ENCODE measurements at places on chromosomes 4 and X.

- DNase-seq, result no peak
Observed at GRCh38 chrX:70386235-70386634, 36.9 kb upstream of the GDPD2 start.

GRCh38 chrX:43717161-43717560, 61.1 kb downstream of the MAOA start:
- no peak for DNase-seq

DNA sequence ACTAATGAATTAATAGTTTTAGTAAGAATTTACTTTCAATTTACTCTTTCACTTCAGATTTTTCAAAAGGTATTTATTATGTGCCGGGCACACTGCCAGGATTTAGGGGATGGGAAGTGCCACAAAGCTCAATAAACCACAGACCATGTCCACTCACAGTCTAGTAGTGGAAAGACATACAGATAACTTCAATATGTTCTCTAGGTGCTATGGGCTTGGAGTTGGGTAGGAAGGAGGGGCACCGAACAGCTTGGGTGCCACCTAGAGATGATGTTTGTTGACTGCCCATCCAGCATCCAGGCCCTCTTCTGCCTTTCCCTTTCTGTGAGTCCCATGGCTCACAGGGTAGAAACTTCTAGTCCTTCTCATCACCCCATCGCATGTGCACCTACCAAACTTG, 17.8 kb downstream of the MFAP3L start:
- DNase-seq, result no peak

GRCh38 chr4:108276690-108277089, 108.0 kb upstream of the LEF1 start:
- no peak for DNase-seq

- DNase-seq, result no peak
Observed at GRCh38 chr4:159543831-159544230, 441.0 kb downstream of the RAPGEF2 start.

DNA sequence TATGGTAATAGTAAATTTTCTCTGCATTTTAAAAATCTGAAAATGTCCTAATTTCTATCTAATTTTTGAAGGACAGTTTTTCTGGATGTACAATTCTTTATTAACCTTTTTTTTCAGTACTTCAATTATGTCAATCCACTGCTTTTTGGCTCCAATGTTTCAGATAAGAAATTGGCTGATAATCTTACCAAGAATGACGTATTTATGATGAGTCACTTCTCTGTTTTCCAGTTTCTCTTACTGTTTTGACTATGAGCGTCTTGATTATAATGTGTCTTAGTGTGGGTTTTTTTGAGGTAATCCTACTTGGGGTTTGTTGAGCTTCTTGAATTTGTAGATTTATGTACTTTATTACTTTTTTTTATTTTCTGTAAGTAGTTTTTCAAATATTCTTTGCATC, 47.2 kb downstream of the UGT2B11 start:
- DNase-seq, result no peak

DNA sequence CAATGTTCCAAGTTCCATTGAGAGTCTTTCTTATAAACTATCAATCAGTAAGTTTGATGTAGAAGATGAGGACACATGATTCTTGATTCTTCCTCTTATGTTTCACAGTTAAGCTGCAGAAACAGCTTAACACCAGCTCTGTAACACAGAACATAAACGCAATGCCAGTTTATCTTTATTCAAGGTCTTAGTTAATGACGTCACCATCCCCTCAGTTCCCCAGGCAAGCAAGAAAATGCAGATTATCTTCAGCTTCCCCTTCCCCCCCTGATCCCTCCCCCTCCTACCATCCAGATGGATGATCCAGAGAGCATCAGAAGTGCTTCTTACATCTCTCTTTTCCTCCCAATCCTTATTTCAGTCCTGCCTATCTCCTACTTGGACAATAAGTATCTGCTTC, 4.4 kb upstream of the SH3RF1 start:
- no peak for DNase-seq

DNA sequence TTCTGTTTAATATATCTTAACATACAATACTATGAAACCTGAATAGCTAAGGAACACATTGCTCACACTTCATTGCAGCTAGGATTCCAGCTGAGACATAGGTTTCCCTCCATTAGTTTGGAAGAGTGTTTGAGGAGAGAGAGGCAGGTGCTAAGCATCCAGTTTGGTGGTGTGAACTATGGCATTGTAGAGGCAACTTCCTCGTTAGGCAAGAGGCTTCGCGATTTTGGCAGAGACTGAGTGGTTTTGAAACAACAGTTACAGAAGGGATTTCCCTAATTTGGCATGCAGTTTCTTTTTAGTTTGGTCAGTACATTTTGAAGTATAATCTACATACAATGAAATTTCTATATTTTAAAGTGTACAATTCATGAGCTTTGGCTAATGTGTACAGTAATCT, 117.1 kb upstream of the BMP3 start:
- DNase-seq, result no peak

DNA sequence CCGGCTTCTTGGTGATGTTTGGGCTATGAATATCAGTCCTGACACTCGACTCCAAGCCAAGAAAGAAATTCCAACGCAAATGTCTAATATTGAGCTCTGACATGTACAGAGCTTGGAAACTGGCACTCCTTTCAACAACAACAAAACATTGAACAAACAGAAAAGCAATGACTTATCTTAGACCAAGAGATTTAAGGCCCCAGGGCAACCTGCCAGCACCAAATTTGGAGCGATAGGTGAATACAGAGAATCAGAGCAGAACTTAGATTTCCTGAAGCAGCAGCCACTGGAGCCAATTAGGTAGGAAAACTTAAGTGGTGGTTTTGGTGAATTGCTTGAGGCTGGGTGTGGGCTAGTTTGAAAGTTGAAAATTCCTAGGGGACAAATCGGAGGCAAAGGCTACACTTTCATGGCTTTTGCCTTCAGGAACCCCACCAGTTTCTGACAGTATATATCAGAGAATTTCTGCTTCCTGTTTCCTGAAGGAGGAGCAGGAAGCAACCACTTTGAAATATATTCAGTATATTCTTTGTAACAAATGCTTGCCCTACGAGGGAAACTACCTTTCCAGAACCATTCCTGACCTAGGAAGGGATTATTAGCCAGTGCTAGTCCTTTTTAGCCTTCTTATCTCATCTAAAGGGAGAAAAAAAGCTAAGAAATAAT, 10.1 kb upstream of the FMR1 start:
- no peak for DNase-seq

DNA sequence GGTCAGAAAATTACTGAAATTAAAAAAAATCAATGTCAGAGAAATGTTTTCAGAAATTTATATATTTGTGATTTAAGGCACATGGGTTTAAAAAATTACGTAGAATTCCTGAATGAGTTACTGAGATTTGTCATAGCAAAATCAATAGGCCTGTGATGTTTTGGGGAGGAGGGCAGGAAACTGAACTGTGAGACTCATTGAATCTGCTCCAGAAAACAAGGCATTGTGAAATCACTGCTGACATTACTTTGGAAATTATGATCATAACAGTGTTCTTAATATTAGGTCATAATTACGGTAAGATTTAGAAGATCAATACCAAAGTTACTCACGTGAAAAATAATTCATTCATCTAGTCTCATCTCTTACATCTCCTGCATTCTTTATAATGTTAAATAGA, 5.3 kb downstream of the FGF5 start:
- no peak for DNase-seq

DNA sequence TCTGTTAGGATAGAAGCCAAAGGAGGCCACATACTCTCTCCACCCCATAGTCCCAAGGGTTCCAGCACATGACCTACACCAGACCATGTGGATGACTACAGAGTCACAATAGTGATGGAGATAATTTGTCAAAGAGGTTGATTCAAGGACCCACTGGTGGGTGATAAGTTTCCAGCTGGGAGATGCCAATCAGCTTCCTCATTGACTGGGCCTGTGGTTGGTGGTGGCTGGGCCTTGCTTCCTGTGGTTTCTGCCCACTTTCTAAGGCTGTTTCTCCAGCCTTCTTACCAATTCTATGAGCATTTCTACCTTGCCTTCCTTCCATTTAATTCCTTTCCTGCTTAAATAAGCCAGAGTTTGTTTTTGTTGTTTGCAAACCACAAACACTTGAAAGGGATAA, 95.5 kb upstream of the CPEB2 start:
- DNase-seq, result no peak

GRCh38 chr4:52110171-52110570, 59.1 kb downstream of the SPATA18 start:
- DNase-seq, result no peak

DNA sequence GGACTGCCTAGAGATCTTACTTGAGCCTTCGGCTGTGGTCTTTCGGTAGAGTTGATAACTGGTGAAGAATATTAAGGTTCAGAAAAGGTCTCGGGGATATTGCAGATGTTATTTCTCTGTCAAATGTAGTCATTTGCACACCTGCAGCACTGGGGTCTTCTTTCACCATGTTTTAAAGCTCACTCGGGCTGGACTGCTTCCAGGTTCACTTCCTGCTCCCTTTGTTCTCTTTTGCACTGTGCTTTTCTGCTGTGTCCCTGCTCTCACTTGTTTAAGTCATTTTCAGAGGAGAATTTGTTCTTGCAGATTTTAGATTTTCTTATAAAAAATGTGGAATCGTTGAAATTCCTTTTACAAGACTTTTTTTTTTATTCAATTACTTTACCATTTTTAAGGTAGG, 68.5 kb downstream of the BMPR1B start:
- no peak for DNase-seq

DNA sequence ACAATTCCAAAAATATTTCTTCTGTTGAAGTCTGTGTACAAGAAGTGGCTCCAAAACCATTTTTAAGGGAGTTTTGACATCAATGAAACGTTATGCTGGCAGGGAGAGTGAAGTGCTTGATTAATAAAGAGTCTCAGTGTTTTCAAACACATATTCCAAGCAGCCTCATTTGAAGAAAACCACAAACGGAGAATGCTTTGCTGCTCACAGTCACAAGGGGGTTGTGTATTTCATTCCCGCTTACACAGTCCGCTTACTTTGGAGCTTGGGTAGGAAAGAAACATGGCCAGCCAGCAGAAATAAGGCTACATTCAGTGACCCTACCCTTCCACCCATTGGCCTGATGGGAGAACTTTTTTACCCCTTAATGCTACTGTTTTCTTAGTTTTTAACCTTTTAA, 586.2 kb downstream of the RAB28 start:
- DNase-seq, result no peak

GRCh38 chr4:114727461-114727860, 128.9 kb downstream of the UGT8 start:
- no peak for DNase-seq

DNA sequence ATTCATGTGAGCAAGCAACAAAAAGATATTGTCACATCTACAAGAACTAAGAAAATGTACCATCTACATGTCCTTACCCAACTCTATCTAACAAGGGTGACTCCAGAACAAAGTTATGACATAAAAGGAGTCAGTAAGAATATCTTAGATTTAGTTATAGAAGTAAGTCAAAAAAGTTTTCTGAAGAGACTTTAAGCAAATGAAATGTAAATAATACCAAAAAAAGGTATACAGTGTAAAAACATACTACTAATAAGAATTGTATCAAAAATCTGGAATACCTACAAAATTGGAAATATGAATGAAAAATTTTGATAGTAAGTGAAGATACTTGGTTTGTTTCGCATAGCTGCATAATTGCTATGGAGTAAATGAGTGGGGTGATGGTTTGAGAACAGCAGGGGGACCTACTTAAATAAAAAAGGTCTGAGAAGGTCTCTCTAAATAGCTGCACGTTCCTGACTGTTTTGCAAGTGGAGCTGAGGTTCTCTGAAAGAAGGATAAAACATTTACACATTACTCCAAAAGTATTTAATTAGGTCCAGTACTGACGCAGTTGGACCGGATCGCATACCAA, 51.0 kb upstream of the ENPP6 start:
- no peak for DNase-seq

GRCh38 chr4:13912436-13912925, 285.0 kb upstream of the BOD1L1 start:
- no peak for DNase-seq

- DNase-seq, result no peak
Observed at GRCh38 chrX:151563449-151563848, at the start of gene PASD1. TSS of gene PASD1 (plus strand) at chrX:151563675. CDS start at chrX:151601554, 37,879 bp downstream.

GRCh38 chrX:53768451-53768850, 81.9 kb upstream of the HUWE1 start:
- DNase-seq, result no peak

DNA sequence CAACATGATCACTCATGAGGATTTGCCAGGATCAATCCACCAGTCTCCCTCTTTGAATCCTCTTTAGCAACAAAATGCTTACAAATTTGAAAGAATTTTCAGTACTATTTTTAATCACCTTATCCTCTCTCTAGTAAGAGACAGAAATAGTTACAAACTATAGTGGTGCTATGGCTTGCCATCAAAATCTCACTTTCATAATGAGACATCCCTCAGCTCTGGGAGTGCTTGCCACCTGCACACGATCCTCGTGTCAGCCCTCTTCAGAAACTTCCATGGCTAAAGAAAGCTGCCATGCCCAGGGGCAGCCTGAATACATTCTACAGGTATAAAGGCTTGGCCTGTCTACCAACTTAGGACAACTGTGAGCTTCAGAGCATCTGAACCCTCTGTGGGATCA, 5.1 kb upstream of the DHX15 start:
- DNase-seq, result no peak

GRCh38 chr4:6617246-6617645, 23.2 kb upstream of the MRFAP1 start:
- no peak for DNase-seq

DNA sequence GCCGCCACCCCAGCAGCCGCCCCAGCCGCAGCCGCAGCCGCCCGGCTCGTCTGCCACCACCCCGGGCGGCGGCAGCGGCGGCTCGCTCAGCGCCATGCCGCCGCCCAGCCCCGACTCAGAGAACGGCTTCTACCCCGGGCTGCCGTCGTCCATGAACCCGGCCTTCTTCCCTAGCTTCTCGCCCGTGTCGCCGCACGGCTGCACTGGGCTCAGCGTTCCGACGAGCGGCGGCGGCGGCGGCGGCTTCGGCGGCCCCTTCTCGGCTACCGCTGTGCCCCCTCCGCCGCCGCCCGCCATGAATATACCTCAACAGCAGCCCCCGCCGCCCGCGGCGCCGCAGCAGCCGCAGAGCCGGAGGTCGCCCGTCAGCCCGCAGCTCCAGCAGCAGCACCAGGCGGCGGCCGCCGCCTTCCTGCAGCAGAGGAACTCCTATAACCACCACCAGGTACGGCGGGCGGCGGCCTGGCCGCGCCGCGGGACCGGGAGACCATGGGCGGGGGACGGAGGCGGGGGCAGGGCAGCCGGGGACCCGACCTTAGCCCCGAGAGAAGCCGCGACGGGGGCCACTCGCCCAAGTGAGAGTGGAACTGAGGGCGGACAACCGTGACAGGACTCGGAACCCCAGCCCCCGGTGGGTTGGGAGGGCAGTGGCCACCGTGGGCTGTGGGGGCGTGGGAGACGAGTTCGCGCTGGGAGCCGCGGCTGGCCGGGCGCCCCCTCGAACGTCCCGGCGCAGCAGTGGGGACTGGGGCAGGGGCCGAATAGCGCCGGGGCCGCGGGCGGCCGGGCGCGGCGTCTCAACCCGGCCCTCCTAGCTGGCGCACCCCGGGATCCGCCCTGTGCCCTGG, 1.8 kb downstream of the CPEB2 start:
- DNase-seq, result peak; percentile 22

GRCh38 chr4:57344296-57344695, 234.1 kb upstream of the IGFBP7 start:
- DNase-seq, result no peak

GRCh38 chrX:16018291-16018690, 105.1 kb upstream of the GRPR start:
- DNase-seq, result no peak

- no peak for DNase-seq
Observed at GRCh38 chr4:39046249-39046648, 14.0 kb upstream of the TMEM156 start.

Measured in activated CD4-positive, alpha-beta T cell treated with anti-CD3 and anti-CD28 coated beads for 24 hours (primary cell).